ENCODE measurements at places on chromosomes 12 and 14.

GRCh38 chr12:447141-447540 lies 12.6 kb upstream of the B4GALNT3 start:
- DNase-seq, result no peak

GRCh38 chr12:28463396-28463795 lies 273.1 kb downstream of the CCDC91 start:
- no peak for DNase-seq

DNA sequence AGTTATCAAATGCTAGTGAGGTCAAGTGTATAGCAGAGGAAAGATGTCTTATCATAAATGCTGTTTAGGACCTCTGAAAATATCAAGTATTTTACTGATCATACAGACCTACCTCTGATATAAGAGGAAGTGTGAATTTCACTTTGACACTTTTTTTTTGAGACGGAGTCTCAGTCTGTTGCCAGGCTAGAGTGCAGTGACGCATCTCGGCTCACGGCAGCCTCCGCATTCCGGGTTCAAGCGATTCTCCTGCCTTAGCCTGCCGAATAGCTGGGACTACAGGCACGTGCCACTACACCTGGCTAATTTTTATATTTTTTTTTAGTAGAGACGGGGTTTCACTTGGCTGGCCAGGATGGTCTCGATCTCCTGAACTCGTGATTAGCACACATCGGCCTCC lies 55.1 kb upstream of the PIK3C2G start:
- no peak for DNase-seq

GRCh38 chr12:31874961-31875608 lies 84.1 kb upstream of the RESF1 start:
- DNase-seq, result no peak

DNA sequence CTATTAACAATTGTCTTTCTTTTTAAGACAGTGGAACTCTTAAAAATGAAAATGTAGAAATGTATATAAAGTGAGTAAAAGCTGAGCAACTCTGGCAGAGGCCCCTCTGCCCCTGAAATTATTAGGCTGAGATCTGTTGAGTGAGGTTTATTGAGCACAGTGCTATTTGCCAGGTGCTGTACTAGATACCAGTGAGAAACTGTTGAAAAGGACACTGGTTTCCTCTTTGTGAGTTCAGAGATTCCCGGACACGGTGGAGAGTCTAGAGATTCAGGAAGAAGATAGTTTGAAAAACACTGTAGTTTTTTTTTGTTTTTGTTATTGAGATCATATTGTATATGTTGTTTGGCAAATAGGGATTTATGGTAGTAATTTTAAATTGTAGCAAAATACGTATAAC lies 11.2 kb downstream of the ACVR1B start:
- DNase-seq, result no peak

DNA sequence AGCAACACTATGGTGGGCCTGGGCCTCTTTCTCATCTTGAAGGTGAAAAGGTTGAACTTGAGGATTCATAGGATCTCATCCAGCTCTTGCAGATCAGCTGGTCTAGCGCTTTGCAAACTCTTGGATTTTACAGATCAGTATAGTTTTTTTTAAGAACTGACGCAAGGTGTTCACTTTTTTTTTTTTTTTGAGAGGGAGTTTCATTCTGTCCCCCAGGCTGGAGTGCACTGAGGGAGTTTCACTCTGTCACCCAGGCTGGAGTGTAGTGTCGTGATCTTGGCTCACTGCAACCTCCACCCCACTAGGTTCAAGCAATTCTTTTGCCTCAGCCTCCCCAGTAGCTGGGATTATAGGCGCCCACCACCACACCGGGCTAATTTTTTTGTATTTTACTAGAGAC lies 20.4 kb upstream of the LGMN start:
- DNase-seq, result no peak

GRCh38 chr14:86892152-86892956 lies 1100.6 kb downstream of the GALC start:
- no peak for DNase-seq

GRCh38 chr12:116265351-116266147 lies 11.9 kb downstream of the MED13L start:
- no peak for DNase-seq

Data from globus pallidus (tissue), 1 donor.